Cerebellar nuclear complex (tissue), 1 donor: ENCODE measurements at places on chromosomes 4 and X.

DNA sequence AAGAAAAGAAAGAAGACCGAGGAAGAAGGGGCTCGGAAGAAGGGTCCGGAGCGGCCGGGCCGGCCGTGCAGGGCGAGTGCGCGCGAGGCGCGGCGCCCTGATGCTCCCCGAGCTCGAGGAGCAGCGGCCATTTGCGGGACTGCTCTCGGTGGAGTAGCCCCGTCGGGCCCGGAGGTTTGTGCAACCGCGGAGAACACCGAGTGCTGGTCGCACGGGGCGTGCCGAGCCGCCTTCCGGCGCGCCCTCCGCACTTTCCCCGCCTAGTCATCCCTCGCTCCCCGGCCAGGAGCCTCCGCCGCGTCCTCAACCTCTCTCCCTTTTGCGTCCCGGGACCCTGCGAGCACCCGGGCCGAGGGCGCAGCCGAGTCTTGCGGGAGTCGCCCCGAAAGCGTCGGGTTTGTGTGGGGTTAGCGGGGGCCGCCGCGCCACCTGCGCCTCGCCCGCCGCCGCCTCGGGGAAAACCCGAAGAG, 127.4 kb downstream of the LAS1L start:
- DNase-seq: no peak

- no peak for DNase-seq
These were observed 3.2 kb upstream of the UXT start for GRCh38 chrX:47662144-47662657.

DNA sequence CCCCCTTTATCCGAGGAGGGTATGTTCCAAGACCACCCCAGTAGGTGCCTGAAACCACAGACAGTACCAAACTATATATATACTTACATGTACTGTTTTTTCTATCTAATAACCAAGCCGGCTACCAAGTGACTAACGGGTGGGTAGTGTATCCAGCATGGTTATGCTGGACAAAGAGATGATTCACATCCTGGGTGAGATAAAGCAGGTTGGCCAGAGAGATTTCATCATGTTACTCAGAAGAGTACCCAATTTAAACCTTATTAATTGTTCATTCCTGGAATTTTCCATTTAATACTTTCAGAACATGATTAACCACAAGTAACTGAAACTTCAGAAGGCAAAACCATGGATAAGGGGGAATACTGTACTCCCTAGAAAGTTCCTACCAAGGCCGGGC, 46.5 kb downstream of the RFC1 start:
- no peak for DNase-seq

- no peak for DNase-seq
These were observed 26.8 kb upstream of the SPATA4 start for GRCh38 chr4:176222149-176222548.

DNA sequence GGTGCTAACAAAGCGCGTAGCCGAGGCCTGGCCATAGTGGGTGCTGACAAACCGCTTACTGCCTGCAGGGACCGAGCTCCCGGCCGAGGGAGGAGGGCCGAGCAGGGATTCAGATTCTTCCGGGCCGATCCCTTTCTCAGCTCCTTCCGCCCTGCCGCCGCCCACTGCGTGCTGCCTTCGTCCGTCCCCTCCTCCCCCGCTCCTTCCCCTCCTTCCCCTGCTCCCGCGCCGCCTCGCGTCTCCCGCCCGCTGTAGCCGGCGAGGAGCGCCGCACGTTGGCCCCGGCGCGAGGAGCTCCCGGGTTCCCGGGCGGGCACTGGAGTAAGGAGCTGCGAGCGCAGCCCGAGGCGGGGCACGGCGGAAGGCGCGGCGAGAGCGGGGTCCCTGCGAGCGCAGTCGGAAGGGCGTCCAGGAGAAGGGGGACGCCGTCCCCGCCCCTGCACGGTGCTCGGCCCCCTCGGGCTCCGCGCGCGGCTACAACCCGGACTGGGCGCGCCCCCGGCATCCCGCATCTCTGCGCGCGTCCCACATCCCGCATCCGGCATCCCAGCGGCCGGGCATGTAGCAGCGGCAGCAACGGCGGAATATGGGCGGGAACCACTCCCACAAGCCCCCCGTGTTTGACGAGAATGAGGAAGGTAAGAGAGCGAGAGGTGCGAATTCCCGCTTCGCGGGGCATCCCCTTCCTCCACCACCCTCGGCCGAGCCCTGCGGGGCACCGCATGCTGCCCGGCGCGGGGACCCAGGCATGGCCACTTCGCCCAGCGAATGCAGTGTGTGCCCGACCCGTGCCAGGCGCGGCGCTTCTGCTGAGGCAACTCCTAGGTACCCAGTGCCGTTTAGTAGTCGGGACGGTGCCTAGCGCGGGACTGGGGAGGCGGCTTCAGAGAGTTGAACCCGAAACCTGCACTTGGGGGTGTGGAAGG, at the start of gene STK32B:
TSS of gene STK32B (plus strand) at position 203 of the 926 bp plus-strand sequence.
- DNase-seq: no peak

- no peak for DNase-seq
These were observed 41.3 kb upstream of the TXK start for GRCh38 chr4:48175328-48175727.

GRCh38 chr4:117134386-117134785, 49.0 kb upstream of the TRAM1L1 start:
- DNase-seq: no peak

GRCh38 chr4:11791797-11792196, 363.1 kb upstream of the HS3ST1 start:
- DNase-seq: no peak
